ENCODE measurements at places on chromosomes 2 and 18.

DNA sequence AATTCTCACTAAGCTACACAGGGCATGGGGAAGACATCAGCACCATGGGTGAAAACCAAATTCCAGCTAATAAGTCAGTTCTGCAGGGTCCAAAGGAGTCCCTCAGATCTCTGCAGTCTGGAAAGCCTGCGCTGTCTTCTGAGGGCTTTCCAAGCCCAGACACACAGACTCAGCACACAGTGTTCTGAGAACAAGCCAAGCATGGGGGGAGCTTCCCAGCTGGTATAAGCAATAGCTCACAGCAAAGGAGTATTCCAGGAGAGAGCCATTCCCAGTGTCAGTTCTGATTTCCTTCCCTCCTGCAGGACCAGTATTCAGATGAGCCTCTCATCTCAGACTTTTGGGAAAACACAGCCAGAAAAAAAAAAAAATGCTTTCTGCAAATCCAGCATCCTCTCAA is 370.8 kb downstream of the TNS1 start:
- no peak for DNase-seq

GRCh38 chr2:10301941-10302478 is 694 bp upstream of the HPCAL1 start:
- DNase-seq = no peak

DNA sequence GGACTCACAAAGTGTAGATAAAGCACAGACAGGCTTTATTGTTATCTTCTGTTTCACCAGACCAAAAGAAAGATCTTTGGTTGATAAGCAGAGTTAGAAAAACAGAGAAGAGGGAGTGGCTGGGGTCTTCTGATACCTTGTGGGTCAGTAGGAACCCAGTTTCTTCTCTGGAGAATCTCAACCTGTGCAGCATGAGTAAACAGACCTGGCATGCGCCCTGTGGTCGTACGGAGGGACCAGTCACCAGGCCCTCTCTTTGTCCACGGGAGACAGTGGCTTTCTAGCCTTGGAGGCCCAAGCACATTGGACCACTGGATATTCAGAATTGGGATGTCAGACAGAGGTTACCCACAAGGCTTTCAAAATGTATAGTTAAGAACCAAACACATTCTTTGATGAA is 418.9 kb upstream of the FANCL start:
- DNase-seq = no peak

DNA sequence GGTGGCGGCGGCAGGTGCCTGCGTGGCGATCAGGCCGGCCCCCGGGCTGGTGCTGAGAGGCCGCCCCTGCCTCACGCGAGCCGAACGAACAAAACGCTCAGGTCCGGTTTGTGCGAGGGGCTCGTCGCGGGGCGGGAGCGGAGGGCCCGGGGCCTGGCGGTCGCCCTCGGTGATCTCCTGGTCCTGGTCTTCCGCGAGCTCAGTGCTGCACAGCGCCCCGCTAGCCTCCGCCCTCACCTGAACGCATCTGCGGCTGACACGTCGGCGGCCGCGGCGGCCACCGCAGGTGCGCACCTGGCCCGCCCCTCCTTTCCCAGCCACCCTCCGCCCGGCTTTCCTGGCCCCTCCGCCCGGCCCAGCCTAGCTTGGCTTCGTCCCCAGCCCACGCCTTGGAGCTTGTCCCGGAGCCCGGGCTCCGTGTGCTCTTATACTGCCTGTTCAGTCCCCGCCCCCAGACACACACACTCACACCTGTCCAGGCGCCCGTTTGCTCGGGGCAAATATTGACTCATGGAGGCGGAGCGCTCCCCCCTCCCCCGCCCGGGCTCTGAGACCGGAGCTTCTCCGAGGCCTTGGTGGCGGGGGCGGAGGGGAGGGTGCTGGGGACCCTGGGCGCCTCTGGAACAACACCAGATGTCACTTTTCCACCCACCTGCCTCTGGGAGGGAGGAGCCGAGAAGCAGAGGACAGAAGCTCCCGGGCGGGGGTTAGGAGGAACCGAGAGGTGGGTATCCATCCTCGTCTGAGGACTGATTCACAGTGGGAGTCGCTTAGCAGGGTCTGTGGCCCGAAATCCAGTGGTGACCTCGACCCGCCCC is 8.6 kb upstream of the CRYBA2 start:
- no peak for DNase-seq

DNA sequence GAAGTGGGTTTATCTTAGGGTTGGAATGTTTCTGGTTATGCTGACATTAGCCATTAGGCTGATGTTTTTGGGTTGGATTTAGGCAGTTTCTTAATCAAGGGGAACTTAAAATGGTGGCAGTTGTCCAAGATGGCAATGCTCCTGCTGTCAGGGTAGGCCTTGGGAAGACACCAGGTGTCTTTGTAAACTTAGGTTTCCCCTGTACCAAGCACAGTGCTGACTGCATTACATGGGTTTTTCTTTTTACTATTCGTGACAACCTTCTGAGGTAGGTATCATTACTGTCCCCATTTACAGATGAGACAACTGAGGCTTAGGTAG is 528 bp upstream of the ATG16L1 start:
- no peak for DNase-seq

DNA sequence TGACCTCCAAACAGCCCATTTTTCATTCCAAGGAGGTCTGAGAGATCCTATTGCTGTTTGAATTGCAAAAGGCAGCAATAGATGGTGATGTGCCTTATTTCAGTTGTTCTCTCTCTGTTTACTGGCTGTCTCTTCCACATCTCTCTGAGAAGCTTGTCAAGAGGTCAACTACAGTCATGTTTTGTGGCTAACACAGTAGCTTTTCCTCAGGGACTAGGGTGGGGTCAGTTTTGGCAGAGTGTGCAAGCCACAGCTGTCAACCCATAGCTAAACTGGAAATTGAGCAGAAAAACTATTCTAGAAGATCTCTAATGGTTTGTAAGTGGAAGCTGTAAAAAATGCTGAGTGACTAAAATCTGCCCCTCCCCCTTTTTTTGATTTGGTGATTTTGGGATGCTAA is 67.1 kb downstream of the DIS3L2 start:
- DNase-seq = no peak

- no peak for DNase-seq
Observed at GRCh38 chr2:236967499-236967783, 118.2 kb upstream of the COPS8 start.

- DNase-seq = no peak
Observed at GRCh38 chr18:45774065-45774521, 50.1 kb downstream of the SLC14A1 start.

DNA sequence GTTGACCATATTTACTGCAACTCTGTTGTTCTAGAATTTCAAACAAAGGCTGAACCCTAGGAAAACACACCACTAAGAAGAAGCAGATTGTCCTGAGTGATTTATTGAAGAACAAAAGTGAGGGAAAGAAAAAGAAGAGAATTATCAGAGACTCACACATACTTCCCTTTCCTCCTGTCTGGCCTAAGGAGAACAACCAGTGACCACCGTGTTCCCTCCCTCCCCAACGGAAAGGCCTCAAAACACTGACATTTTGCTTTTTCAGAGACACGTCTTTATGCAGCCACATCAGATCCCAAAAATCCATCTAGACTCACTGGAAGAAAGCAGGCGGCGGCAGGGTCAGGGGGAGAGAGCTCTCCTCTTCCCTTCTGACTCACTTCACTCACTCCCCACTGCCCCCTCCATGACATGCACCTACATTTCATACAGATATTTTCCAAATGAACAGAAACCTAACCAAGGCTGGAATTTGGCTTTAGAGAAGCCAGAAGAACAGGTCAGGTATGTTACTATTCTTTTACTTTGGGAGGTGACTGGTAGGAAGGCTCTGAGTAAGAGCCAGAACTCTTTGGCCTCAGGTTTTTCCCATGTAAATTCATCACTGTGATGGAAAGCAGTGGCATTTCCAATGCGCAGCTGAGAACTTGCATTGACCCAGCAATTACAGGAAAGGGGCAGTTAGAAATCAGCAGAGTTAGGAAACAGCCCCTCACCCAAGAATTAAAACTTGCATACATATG is 169.9 kb downstream of the BCL11A start:
- DNase-seq = no peak

Measured in smooth muscle cell of the brain vasculature (primary cell).